ENCODE measurements at places on chromosomes 12 and 14.

DNA sequence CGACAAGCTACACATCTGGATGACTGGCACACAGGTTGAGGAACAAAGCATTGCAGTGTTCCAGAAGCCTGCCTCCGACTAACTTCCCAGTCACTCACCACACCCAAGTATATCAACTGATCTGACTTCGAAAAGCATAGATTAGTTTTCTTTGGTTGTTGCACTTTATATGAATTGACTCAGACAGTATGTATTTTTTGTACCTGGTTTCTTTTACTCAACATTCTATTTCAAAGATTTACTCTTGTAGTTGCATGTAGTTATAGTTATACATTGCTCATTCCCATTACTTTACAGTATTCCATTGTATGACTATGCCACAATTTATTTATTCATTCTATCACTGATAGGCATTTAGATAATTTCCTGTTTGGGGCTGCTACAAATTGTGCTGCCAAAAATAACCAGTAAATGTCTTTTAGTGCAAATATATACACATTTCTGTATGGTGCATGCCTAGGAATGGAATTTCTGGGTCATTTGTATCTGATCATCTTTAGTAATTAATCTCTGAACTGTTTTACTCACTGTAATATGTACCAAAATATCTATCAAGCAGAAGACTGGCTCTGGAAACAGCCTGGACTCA is 17.8 kb downstream of the PLCZ1 start:
- DNase-seq, result no peak

GRCh38 chr12:88925454-88925853 is 345.2 kb upstream of the KITLG start:
- no peak for DNase-seq

DNA sequence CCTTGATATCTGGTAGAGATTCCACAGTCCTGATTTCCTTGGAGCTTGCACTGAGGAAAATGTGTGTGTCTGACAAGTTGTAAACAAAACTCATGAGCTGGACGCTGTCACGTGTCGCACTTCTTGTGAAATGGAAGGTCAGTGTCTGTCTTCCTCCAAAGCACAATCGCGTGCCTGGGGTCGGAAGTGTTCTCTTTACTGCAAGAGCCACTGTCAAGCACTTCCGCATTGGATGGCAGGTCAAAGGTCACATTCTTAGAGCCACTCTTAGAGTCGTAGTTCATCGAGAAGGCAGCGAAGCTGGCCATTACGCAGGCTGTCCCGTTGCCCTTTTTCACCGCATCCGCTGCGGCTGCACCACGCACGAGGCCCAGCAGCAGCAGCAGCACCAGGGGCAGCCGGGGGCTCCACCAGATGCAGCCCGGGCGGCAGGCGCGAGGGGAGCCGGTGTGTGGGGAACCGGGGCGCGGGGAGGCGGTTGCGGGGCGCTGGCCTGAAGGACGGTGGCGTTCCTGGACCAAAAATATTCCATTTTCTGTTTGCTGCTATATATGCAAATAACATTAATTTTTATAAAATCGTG is 45.0 kb downstream of the LRTM2 start:
- no peak for DNase-seq

GRCh38 chr12:98149270-98149669 is 366.1 kb upstream of the TMPO start:
- DNase-seq, result no peak

DNA sequence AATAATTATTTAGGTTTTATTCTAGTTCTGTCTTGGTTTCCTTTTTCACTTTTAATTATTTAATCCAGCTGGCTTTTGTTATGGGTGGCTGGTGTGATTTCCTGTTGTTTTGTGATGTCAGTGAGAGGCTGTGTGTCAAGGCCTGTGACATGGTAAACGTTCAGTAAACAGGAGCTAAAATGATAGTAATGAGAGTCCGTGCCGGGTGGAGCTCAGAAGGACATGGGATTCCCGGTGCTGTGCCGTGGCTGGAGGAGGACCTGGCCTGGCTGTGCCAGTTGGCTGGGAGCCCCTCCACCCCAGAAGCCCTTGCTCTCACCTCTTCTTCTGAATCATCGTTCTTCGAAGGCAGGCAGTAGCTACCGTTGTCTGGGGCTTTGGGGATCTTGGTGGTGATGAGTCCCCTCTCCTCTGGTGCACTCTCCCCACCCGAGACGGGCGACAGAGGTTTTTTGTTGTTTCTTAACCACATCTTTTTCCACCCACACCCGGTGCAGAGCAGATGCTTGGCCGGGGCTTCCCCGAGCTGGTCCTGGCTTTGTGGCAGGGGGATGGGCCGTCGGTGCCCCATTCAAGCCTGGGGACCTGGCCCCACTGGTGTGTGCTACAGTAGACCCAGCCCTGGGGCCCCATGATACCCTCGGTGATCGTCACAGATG is 29.1 kb downstream of the SH2B3 start:
- no peak for DNase-seq

- DNase-seq, result no peak
Measured at GRCh38 chr14:67285876-67286452, 44.7 kb downstream of the PALS1 start.

DNA sequence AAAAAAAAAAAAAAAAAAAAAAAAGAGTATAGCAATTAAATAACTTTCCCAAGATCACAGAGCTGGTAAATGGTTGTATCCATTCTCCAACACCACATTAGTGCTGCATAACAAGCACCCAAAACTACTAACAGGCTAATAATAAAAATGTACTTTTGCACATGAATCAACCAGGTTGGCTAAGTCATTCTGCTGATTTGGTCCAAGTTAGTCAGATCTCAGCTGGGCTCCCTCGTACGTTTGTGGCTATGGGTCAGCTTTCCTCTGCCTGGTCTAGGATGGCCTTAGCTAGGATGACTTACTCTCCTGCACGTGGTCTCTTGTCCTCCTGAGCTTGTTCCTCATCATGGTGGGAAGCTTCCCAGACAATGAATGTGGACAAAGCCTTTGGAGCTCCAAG is 7.9 kb upstream of the PLEKHG6 start:
- no peak for DNase-seq

- no peak for DNase-seq
Measured at GRCh38 chr12:124829008-124829707, 34.5 kb downstream of the SCARB1 start.

GRCh38 chr12:111673503-111673902 is 12.3 kb downstream of the BRAP start:
- DNase-seq, result no peak

DNA sequence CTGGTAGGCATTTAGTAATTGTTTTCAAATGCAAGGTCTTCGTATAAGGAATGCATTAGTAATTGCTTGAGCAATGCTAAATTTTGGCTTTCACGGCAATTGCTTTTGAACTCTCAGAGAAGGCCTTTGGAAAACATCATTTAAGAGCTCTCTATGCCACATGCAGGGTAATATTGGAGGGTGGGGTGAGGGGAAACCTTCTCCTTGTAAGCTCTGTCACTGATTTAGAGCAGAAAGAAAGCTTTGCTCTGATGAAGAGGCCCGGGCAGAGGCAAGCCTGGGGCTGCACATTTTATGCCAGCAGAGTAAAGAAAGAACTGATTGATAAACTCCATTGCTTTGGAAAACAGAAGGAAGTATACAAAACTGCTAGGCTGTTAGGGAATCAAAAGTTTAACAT is 70.9 kb downstream of the TRIM9 start:
- DNase-seq, result no peak

DNA sequence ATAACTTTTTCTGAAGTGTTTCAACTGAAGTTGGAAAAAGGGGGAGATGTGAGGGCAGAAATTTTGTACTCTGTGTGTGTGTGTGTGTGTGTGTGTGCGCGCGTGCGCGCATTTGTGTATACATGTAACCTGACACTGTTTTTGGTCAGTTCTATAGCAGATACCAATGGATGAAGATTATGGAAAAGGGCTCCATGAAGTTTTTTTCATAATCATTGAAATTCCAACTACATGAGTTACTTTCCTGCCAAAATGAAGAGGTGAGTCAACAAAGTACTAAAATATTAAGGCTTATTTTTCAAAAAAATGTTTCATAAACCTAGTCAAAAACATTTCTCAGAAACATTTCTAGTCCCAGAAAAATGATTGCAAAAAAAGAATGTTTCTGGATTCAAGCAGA is 25.7 kb upstream of the CERS5 start:
- DNase-seq, result no peak

- DNase-seq, result no peak
Measured at GRCh38 chr14:104889375-104889757, 24.3 kb downstream of the CEP170B start.

- no peak for DNase-seq
Measured at GRCh38 chr12:113120670-113121370, 14.7 kb downstream of the RASAL1 start.
